Cortex of kidney (tissue), 1 donor: ENCODE measurements at places on chromosomes 1 and 21.

GRCh38 chr1:99645699-99646531 lies at the start of gene PALMD:
Gene PALMD (plus strand): TSS chr1:99646113. CDS start chr1:99646318, 205 bp downstream.
- no peak for DNase-seq

DNA sequence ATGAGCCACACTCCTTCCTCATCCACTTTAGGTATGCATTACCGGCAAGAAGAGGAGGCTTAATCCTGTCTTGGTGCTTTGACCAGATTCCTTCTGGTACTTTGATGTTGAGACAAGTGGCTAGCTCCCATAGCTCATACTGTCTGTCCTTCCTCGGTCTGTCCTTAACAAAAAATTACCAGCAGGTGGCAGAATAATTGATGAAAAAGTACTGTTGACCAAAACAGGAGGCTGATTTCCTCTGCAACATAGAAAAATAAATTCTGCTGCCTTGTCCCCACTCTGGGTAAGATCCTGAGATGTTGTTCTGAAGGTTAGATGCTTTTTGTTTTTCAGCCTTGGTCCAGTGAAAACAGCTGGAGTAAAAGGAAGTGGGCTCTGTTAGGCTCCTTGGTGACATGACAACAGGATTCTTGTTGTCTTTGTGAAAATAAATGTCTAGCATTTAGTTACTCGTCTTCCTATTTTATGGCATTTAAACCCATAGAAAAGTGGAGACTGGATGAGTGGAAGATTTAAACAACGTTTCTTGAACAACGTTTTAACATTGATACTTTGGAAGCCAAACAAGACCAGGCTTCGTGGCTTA lies 11.2 kb upstream of the HJV start:
- no peak for DNase-seq

DNA sequence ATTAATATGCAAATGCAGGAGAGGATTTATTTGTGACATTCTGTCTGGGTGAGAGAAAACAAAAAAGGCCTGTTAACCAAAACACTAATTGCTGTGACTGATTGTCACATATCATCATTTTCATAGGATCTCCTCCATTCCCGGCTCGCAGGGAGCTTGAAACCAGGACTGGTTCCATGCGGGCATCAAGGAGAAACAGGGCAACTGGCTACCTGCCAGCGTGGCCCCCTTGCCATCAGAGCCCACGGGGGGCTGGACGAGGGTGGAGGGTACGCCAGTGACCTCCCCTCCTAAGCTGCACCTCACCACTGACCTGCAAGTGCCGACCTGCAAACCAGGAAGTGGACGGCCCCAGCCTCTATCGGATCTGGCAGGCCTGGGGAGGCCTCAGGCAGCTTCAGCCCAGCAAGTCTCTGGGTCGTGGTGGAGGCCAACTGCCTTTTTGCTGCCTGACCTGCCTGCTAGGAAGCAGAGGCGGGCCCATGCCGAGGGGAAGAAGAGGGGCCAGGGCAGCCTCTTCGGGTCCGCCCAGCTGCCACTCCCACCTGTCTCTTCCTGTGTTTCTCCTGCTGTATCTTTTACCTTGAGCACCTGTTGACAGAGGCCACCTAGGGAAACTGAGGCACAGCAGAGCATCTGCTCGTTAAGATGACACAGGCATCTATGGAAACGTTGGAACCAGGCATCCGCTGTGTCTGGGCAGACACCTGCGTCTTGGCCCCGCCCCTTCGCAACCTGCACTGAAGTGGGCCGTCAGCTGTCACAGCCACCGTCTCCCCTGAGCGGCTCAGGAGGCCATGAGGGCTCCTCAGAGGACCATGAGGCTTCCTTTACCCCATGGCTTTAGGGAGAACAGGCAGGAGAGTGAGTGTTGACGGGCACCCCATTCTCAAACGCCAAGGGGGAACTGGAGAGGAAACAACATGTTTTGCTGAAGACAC lies 74.8 kb downstream of the CASZ1 start:
- DNase-seq: no peak

- DNase-seq: no peak
These were observed 3.8 kb downstream of the QSOX1 start for GRCh38 chr1:180158149-180159147.

GRCh38 chr1:53608676-53609075 lies 130.3 kb downstream of the GLIS1 start:
- no peak for DNase-seq

GRCh38 chr21:27813750-27814149 lies 846.9 kb upstream of the ADAMTS5 start:
- no peak for DNase-seq

- DNase-seq: no peak
These were observed 476.5 kb downstream of the KCNT2 start for GRCh38 chr1:196131691-196132090.

GRCh38 chr1:200206340-200206739 lies 178.8 kb downstream of the NR5A2 start:
- DNase-seq: no peak

DNA sequence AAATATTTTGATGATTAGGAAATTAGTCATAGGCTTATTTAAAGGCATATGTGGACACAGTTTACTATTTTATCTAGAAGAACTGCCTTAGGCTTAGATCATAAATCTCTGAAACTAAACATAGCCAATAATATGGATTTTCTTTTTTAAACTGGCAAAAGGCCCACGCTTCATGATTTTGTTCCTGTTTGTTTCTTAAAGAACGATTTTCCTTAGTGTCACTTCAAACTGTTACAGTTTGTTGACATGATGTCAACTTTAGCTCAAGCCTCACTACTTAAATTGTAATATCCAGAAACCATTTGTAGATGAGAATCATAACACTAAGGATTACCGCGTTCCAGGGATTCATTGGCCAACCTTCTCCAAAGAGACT lies 322.6 kb downstream of the HHIPL2 start:
- no peak for DNase-seq

- DNase-seq: no peak
These were observed 133.0 kb downstream of the ETS2 start for GRCh38 chr21:38938769-38939168.

DNA sequence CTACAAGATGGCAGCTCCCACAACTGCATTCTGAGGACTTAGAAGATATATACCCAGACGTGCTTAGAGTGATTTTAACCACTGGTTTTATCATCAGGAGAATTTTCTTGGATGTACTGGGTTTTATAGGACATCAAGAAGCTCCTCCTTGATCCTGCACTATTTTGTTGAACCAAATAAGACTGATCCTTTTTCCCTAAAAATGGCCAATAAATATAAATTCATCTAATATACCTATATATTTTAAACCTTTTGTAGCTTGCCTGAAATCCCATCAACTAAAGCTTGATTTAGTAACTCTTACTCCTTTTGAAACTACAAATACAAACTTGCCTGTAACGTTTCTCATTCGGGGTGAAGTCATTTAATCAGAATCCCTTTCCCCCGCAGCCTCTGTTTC lies 849.4 kb upstream of the ADAMTS5 start:
- no peak for DNase-seq

- DNase-seq: no peak
These were observed at the start of gene S1PR1 for GRCh38 chr1:101236516-101237228. Gene S1PR1 (plus strand): TSS chr1:101237019. CDS start chr1:101238985, 1,966 bp downstream.

- no peak for DNase-seq
These were observed 8.3 kb downstream of the LIN28A start for GRCh38 chr1:26418865-26419349.

DNA sequence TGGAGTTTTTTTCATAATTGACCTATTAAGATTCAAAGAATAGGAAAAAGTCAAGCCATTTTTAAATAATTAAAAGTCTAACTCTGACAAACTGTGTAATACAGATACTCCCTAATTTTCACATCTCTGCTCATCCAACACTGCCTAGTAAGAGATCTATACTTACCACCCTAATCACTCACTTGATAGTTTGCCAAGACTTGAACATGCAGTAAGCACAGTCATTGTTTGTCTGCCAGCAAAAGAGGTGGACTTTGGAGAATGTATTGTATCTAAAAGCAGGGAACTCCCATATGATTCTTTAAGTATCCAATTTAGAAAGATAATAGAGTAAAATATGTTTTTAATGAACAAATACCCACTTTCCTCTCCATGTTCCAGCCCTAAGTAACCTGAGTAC lies 15.5 kb downstream of the TMEM59 start:
- DNase-seq: no peak

GRCh38 chr1:214281720-214282629 lies 1.0 kb downstream of the SMYD2 start:
- no peak for DNase-seq

GRCh38 chr1:24155011-24155782 lies 12.3 kb upstream of the IL22RA1 start:
- DNase-seq: no peak

- no peak for DNase-seq
These were observed 161.7 kb downstream of the FASLG start for GRCh38 chr1:172820475-172821158.

GRCh38 chr1:154536570-154536969 lies 21.9 kb downstream of the UBE2Q1 start:
- DNase-seq: no peak

DNA sequence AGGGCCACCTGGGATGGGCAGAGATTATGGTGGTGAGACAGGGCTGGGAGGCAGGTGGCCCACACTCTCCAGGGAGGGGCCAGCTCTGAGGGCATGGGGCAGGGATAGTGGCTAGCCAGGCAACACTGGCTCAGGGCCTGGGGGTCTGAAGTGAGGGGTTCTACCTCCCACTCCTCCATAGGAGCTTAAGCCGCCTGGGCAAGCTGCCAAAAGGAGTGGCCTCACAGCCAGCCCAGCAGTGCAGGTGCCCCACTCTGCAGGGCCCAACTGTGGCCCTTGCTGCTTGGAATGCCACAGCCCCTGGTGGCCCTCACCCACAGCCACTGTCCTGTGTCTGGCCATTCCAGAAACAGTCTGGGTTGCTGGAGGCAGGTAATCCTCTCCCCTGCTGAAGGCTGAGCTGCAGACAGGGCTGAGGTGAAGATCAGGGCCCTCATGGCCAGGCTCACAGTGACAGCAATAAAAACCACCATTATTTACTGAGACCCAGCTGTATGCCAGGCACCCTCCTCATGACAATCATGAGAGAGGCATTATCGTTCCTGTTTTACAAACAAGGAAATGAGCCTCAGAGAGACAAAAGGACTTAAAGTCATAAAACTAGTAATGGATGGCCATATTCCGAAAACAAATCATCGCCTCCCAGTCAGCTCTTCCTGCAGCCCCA lies 31.0 kb downstream of the KIF21B start:
- DNase-seq: no peak

- no peak for DNase-seq
These were observed 13.4 kb downstream of the SWT1 start for GRCh38 chr1:185170291-185170848.

DNA sequence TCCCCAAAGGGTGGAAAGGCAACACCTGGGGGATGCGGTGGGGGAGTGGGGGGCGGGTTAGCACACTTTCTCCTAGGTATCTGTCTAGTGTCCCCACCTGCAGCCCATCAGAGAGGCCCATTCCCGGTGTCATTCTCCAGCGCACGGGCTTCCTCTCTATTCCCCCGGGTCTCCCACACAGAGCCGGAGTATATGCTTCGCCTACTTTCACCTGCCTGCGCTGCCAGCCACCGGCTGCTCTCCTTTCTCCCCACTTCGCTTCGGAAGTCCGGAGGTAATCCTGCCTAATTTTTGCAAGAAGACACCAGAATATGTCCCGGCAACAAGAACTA lies 852 bp downstream of the RGS7 start:
- no peak for DNase-seq

DNA sequence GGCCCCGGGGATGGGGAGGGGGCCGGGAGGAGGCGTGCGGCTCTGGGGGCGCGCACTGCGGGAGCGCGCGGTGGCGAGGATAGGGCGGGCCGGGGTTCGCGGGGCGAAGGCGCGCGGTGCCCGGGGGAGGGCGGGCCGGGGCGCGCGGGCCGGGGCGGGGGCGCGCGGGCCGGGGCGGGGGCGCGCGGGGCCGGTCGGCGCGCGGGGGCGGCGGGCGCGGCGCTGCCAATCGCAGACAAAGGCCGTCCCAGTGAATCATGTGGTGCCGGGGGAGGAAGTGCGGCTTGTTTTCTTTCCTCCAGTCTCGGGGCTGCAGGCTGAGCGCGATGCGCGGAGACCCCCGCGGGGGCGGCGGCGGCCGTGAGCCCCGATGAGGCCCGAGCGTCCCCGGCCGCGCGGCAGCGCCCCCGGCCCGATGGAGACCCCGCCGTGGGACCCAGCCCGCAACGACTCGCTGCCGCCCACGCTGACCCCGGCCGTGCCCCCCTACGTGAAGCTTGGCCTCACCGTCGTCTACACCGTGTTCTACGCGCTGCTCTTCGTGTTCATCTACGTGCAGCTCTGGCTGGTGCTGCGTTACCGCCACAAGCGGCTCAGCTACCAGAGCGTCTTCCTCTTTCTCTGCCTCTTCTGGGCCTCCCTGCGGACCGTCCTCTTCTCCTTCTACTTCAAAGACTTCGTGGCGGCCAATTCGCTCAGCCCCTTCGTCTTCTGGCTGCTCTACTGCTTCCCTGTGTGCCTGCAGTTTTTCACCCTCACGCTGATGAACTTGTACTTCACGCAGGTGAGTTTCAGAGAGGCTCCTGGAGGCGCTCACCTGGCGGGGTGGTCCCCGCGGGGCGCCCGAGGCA lies at the start of gene GPR137B:
Gene GPR137B, plus strand, starts transcription at position 287 of the 851 bp plus-strand sequence. Its CDS starts 84 bp downstream, at position 371.
- no peak for DNase-seq

- DNase-seq: no peak
These were observed 43.4 kb downstream of the FHAD1 start for GRCh38 chr1:15290382-15290781.

GRCh38 chr1:14392161-14392858 lies 206.2 kb upstream of the KAZN start:
- DNase-seq: no peak

DNA sequence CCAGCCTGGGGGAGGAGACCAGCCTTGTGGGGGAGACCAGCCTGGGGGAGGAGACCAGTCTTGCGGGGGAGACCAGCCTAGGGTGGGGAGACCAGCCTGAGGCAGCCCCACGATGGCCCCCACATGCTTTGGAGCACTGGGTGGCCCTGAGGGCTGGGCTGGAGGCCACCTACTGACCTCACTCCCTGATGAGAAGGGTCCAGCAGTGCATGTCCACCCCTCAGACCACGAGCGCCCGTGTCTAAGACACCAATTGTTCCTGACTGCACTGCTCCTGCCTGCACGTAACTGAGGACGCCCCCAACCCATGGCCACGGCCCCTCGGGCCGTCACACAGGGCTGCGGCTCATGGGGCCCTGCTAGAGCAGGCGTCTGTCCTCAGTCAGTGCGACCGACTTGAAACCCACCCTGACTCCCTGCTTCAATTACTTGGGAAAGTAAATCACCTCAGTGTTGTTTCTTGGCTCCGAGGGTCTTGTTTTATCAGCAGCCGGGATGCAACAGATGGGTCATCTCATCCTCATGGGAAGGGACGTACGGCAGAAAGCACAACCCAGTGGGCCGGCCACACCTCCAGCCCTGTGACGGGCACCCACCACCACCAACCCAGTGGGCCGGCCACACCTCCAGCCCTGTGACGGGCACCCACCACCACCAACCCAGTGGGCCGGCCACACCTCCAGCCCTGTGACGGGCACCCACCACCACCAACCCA lies at the start of gene SPATC1L:
Gene SPATC1L, minus strand, starts transcription at position 550 of the 715 bp plus-strand sequence. CDS start 1,643 bp downstream, outside the sequence.
- DNase-seq: no peak
